ENCODE measurements at places on chromosomes 7 and 10.

DNA sequence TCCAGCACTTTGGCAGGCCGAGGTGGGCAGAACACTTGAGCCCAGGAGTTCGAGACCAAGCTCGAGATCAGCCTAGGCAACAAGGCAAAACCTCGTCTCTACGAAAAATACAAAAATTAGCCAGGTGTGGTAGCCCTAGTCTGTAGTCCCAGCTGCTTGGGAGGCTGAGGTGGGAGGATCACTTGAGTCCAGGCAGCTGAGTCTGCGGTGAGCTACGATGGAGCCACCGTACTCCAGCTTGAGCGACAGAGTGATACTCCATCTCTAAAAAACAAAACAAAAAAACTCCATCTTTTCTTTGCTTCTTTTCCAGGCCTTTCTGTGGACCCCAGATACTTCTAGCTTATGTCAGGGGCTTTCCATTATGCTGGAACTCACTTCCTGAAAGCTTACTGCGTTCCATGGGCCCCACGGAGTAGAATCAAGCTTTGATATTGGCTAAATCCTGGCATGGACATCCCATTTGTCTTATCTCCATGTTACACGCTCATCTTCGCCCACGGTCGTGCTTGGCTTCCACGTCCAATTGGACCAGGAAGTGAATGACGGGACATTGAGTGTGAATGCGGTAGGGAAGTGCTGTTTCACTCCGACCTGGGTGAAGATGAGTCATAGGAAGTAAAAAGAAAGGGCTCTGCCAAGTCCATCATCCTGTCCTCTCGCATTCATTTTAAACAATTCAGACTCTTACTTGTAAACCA, 45.7 kb downstream of the FAM171A1 start:
- DNase-seq: peak; percentile 70

- DNase-seq: no peak
Measured at GRCh38 chr10:114801411-114801813, 20.2 kb upstream of the FHIP2A start.

GRCh38 chr10:96988426-96988825, 156.3 kb downstream of the LCOR start:
- no peak for DNase-seq

GRCh38 chr10:6741541-6741941, 161.5 kb upstream of the PRKCQ start:
- peak; percentile 40 for DNase-seq

GRCh38 chr10:88372051-88372715, 210.9 kb downstream of the RNLS start:
- no peak for DNase-seq

DNA sequence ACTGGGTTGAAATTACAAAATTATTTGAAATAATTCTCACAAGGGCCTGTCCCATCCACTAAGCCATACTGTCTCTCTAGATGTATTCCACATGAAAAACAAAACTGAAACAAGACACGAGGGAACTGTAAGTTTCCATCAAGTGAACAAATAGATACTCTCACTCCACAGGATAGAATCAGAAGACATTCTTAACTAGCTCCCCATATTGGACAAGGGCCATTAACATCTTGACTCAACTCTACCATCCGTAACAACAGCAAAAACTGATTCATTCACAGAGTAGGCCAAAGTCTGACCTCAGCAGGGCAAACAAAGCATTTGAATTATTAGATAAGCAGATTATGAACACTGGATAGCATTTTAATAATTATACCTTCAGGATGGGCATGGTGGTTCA, 29.1 kb downstream of the UBE2H start:
- DNase-seq: peak; percentile 56

DNA sequence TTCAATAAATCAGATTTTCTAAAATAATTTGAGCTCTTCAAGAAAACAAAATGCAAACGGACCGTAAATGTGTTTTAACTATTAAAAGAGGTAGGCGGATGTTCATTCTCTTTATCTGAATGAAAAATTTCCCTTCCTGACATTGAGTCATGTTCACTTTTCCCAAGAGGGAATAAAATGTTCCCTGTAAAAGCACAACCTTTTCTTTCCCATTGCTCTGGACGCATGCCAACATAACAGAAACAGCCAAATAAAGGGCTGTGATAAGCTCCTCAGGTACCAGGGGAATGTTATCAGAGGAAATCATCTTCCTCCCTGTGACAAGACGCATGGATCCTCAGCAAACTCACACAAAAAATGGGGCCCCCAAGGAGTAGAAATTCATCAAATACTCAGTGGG, 251.8 kb downstream of the MTERF1 start:
- DNase-seq: peak; percentile 3

Data from fibroblast of skin of right quadriceps (primary cell).